ENCODE measurements at places on chromosomes 5 and 9. TPM values are rescaled to one million over a fixed set of nuclear protein-coding genes. Genes with fewer than 3 reads are reported as not detected.

DNA sequence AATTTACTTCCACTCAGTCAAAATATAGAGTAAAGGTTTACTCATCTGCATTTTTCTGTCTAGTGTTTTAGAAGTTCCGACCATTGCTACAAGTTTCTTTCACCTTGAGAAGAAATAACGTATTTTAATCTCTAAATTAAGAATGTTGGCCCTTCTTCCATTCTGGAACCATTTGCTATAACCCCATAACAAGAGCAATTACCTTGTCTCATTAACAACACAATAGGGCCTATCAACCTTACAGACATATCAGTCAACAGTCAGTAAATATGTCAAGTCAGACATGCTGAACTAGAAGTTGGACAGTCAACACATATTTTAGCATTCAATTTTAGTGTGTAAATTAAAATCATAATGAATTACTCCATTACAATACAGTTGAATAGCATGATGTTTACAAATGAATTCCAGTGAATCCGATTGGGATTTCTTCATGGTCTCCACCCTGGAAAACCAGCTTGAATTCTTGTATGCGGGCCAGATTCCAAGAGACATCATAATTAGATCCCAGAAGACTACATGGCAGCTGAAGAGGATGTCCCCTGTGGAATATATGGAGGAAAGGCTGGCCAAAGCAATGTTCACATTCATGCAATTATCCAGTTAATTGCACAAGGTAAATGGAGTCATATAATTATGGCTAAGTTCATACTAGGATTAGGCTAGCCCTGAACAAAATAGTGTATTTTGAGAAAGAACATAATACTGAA, 196.2 kb upstream of the TARS1 start:
- no peak for DNase-seq

DNA sequence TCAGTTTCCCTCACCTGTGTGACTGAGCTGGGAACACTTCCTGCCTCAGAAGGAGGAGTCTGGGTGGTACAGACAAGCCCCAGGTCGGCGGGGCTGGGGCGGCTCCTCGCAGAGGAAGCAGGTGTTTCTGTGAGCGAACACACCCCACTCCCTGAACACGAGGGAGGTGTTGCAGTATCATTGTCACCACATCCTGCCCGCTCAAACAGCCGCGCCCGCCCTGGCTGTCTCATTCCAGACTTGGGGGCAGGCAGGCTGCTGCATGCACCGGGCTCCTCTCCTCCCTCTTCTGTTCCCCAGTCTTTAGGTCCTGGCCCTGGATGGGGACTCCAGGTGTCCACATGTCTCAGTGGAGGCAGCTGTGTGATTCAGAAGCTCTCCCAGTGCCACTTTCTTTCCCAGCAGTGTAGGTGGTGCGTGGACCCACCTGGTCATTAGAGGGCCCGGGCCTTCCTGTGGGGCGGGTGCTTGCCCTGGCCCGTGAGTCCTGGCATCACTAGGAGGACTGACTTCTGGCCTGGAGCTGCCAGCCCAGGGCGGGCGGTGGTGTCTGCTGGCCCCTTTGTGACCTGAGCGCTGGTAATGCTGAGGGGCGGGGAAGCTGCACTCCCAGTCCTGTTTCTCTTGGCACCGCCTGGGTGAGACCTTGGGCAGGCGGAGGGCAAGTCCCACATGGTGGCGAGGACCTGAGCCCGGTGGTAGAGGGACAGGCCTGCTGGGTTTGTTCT, 18.3 kb upstream of the PHYHD1 start:
- no peak for DNase-seq

DNA sequence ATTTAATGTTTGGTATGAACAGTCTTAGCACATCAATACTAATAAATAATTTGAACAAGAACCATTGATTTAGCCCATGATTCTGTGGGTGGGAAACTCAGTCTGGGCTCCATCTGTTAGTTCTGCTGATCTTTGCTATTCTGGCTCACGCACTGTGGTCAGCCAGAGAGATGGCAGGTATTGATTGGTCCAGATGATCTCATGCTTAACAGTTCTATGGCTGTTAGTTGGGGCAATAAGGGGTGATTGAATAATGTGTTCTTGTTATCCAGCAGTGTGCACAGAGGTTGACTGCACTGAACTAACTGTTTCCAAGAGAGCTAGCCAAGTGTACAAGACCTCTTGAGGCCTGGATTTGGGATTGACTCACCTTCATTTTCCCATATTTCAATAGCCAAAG, 824.3 kb downstream of the SEMA5A start:
- DNase-seq = no peak

GRCh38 chr5:124071039-124071438, 559.1 kb downstream of the CSNK1G3 start:
- DNase-seq = peak; percentile 91

Gene ATP6V0E1
- total RNA-seq = 222 TPM

Gene ZNF354C
- total RNA-seq = 4.7 TPM

Gene LSM11
- 6.1 TPM for total RNA-seq
